ENCODE measurements at places on chromosomes 11 and 22.

DNA sequence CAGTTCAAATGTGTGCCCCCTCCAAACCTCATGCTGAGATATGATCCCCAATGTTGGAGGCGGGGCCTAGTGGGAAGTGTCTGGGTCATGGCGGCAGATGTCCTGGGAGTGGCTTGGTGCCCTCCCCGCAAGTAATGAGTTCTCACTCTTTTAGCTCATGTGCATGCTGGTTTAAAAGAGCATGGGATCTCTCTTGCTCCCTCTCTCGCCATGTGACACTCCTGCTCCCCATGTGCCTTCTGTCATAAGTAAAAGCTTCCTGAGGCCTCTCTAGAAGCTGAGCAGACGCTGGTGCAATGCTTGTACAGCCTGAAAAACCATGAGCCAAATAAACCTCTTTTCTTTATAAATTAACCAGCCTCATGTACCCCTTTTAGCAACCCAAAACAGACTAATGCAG, 98.8 kb downstream of the SGSM3 start:
- DNase-seq = no peak

GRCh38 chr11:45431046-45432018, 145.2 kb upstream of the SYT13 start:
- no peak for DNase-seq

- no peak for DNase-seq
These were observed 368.3 kb upstream of the SYN3 start for GRCh38 chr22:33426451-33426850.

DNA sequence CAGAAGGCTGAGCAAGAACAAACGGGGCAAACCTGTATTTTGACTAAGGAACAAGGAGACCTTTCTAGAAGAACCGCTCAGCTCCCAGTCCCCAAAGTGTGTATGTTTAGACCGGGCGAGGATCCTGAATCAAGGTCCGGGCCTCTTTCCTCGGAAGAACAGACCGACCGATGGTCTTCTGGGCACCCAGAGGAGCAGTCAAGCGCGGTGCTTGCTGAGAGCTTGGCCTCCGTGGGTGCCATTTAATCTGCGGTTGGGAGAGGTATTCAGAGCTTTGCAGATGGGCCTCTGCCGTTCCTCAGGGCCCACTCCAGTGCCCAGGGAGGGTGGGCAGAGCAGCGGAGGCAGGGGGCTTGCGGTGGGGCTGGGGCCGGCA, 26.5 kb upstream of the ATXN10 start:
- DNase-seq = no peak

DNA sequence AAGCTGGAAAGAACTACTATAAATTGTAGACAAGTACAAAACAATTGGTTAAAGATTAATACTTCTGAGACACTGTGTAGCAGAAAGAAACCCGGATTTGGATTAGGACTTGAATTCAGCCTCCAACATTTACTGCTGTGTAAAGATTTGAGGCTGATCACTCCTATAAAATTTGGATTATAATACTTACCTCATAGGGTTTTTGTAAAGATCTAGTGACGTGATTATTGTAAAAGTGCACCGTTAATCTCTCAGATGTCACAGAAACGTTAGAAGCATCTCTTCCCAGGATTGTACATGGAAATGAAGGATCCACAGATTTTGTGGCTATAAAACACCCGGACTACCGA, 323 bp upstream of the HIKESHI start:
- DNase-seq = no peak

DNA sequence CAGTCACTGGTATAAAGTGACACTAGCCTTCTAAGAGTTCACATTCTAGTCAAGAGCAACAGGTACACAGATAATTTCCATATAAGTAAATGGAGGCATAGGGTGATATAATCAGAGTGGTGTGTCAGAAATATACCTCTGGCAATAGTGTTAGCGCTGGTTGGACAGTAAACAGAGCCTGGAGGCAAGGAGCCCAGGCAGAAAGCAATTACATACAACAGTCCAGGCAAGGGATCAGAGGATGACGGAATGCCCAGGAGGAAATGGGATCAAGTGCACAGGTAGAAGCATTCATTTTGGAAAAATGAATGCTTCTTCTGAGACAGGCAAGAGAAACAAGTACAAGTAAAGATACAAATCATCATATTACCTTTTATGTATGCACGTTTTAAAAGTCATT, 36.2 kb upstream of the MMP13 start:
- no peak for DNase-seq

DNA sequence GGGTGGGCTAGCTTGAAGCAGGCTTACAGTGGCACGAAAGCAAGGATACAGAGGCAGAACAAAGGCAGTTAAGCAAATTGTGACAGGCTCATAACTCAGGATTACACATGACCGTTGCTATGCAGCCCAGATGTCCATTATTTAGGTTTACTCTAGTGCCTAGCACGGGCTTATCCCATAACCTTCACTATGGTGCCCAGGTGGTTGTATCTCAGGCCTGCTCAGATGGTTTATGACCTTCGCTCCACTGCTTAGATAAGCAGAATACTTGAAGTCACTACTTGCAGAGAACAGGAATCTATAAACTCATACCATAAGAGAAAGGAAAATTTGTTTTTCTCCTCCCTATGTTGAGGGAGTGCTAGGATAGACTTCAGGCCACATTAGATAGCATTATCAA, 9.0 kb downstream of the OR6M1 start:
- no peak for DNase-seq

DNA sequence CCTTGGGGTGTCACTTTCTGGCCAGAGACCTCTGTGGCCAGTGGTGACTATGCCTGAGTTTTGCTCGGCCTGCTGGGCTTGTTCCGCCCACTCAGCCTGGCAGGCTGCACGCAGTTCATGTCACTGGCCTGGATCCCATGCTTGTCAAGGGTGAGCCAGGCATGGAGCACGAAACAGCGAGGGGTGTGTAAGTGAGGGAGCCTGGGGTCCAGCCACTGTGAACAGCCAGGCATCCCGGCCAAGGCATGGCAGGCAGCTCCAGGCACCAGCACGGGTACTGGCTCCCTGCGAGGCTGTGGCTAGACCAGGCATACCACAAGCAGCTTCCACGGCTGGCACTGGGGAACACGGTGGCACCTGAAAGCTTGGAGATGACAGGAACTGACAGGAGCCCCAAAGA, 214.3 kb downstream of the LRRC4C start:
- DNase-seq = no peak

DNA sequence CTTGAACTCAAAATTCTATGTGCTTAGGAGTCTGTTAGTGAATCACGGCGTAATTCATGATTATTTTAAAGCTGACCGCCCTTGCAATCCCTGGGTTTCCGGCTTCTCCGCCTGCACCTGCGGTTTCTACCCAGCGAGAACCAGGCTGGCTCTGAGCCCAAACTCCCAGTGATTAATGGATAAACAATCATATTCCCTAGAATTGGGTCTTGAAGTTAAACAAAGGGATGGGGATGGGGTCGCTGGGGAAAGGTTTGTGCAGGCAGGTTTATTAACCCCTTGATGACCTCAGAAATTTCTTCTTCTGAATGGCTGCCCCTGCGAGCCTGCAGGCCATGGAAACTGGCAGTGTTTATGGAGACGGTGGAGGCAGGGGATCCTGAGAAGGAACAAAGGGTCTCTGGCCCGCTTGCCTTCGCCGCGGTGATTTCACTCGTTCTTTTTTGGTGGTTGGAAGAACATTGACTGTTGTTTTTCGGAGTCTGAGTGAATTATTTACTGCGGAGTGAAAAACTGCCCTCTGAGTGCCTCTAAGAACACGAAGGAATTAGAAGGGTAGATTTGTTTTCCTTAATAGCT, 1000.3 kb downstream of the BRD1 start:
- DNase-seq = no peak

GRCh38 chr22:50540381-50540780, 5.3 kb upstream of the KLHDC7B start:
- DNase-seq = no peak

GRCh38 chr22:24540470-24540869, 14.5 kb downstream of the GUCD1 start:
- DNase-seq = no peak

GRCh38 chr11:123000721-123001120, 19.1 kb upstream of the BSX start:
- no peak for DNase-seq

GRCh38 chr11:1888811-1889210, 2.9 kb downstream of the PRR33 start:
- no peak for DNase-seq

DNA sequence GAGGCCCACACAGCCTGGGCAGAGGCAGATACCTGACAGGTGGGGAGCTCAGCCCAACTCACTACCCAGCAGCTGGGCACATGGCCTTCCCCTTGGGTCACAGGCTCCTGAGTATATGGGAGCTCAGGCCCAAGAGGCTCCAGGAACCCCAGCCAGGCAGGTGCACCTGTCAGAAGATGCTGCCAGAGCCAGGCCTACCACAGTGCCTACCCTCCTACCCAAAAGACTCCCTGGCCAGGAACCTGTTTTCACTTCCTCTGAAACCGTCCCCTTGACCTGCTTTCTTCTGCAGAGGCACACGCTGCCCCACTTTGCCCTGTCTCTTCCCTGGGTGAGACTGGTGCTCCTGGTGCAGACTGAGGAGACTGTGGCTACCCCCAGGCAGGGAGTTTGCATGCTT, 2.9 kb downstream of the CHID1 start:
- no peak for DNase-seq

DNA sequence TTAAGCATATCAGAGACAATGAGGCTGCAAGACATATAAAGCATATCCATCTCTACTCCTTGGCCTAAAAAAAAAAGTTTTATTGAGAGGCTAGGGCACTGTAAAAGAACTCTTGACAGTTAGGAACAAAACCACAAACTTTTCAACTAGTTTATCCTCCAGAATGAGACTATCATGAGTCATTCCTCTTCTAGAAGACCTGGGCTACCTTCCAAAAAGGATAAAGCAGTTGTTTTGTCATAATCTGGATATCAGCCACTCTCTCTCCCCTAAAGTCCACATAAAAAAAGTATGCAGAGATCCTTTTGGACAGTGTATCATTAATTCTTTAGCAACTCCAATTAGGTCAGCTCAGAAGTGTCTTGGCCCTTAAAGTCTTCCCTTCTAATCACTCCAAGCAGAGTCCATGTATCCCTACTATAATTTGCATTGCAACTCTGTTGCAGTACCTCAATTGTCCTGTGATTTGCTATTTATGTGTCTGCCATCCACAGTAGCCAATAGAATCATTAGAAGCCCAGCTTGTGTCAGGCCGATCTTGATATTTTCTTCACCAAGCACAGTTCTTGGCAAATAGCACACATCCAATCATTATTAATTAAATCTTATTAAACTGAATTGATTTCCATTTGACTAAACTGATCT, 10.4 kb downstream of the OR51T1 start:
- DNase-seq = no peak

GRCh38 chr11:113393501-113393985, 6.0 kb downstream of the ANKK1 start:
- DNase-seq = no peak

DNA sequence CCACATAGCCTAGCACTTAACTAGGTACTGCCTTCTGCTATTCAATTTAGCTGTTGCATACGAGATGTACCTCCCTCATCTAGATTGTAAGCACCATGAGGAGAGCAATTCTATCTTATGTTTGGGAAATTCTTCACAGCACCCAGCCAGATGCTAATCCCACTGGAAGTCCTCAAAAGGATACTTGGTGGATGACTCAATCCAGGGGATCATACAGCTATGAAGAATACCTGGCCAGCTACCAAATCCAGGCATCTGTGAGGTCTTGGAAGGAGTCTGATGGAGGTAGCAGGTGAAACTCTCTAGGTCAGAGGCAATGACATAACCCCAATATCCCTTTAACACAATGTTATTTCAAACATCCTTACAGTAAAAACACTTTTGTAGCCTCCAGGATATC, 167.8 kb upstream of the NCAM1 start:
- DNase-seq = no peak

- DNase-seq = no peak
These were observed 93.9 kb upstream of the PITPNB start for GRCh38 chr22:28012832-28013460.

DNA sequence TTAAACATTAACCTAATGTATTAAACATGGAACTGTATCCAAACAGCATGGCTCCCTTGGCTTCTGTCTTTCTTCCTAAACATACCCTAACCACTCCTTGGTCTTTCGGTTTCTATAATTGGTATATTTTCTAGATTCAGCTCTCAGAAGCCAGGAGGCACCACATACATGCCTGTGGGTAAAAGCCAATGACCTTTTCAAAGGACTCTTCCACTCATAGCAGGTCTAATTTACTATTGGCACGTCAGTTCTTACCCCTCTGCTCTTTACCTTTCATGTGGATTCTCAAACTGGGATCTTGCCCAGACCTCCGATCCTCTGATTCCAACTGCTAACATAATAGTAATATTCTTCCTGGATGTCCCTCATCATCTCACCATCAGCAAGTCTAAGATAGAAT, 835.1 kb downstream of the NTM start:
- no peak for DNase-seq

GRCh38 chr11:78635814-78636506, 61.3 kb upstream of the NARS2 start:
- no peak for DNase-seq

- DNase-seq = no peak
These were observed 23.6 kb upstream of the ARHGAP32 start for GRCh38 chr11:129215506-129216245.

DNA sequence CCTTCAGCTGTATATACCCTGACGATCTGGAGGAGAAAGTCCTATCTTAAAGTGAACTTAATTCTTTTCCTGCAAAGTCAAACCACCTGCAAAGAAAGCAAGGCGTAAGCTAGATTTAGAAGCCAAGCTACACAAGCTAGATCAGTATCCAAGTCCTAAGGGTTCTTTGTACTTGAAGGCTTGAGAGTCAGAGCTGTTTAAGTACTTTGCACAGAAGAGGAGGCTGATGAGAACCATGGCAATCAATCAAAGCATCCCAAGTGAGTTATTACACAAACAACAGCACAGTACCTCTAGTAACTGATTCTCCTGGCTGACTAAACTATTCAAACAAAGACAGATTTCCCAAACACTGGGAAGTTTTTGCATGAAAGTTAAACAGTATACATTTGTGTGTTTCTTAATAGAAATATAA, 1.9 kb downstream of the CDON start:
- DNase-seq = no peak

- DNase-seq = no peak
These were observed 23.7 kb downstream of the CRKL start for GRCh38 chr22:20940904-20941385.

GRCh38 chr11:2792381-2793250, 92.8 kb upstream of the KCNQ1OT1 start:
- DNase-seq = no peak

GRCh38 chr11:70173018-70173417, 30.1 kb upstream of the FADD start:
- DNase-seq = no peak

GRCh38 chr22:38104084-38104483, 6.4 kb downstream of the BAIAP2L2 start:
- DNase-seq = no peak

GRCh38 chr11:17230867-17231851, 23.4 kb upstream of the PIK3C2A start:
- peak; percentile 80 for DNase-seq

GRCh38 chr22:39248254-39248653, 3.5 kb upstream of the PDGFB start:
- DNase-seq = no peak
